AG04449 (cell line): ENCODE measurements at places on chromosomes 2 and 18.
A peak's percentile ranks its signal among the peaks of the same experiment; 100 is the strongest.

DNA sequence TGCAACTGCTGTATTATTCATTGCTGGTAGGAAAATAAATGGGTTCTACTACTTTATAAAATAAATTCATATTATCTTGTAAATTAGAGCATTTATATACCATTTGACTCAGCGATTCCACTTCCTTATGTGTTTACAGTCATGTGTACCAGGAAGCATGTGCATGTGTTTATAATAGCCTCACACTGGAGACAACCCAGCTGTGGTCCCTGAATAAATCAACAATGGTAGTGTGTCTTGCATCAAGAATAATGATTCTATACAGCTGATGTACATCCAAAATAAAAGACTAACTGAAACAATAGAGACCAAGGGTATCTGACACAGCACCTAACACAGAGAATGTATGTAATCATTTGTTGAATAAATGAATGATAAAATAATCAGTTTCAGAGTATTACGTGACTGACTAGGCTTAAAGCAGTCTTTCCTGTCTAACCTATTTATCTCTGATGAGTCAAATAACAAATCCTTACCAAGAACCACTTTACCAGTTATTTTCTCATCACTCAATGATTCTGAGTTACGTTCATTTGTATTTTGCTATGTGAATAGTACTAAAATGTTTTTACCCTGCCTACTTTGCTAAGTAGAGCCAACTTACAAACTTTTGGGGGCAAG, 216.8 kb downstream of the UBE2E3 start:
- DNase-seq: no peak

DNA sequence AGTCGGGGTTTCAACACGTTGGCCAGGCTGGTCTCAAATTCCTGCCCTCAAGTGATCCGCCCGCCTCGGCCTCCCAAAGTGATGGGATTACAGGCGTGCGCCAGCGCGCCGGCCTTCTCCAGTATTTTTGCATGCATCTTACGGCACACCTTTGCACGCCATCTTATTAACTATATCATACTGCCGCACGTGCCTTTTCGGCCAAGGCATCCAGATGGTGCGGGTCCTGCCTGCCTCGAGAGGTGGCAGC, 765 bp upstream of the ING5 start:
- DNase-seq: peak; percentile 9

GRCh38 chr2:235218486-235218907, 266.7 kb downstream of the SH3BP4 start:
- no peak for DNase-seq

DNA sequence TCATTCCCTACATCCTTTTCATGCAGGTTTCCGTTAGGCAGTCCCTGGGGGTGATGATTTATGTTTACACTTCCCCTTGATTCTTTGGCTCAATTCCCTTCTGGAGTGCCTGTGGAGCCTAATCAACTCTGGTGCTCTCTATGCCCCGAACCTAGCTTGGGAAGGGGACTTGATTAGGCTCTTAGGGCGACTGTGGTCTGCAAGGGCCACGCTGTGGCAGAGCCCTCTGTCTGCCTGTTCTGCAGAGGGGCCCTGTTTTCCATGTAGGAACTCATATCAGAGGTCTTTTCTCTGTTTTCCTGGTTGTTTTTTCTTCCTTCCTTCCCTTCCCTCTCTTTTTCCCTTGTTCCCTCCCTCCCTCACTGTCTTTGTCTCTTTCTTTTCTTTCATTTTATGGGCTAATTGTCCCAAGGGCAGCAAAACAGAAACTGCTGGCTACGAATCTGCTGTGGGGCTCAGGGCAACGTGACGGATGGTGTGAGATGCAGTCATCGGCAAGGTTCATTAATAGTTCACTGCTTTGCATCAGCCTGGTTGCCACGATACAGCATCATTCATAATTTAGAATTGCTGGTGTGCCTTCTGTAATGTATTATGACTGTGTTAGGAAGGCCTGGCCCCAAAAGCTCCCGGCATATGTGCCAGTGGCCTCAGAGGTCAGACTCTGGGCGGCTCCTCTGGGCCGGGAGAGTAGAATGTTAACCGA, 134.5 kb downstream of the NAPG start:
- no peak for DNase-seq

GRCh38 chr18:9058406-9058805, 44.1 kb upstream of the NDUFV2 start:
- no peak for DNase-seq

DNA sequence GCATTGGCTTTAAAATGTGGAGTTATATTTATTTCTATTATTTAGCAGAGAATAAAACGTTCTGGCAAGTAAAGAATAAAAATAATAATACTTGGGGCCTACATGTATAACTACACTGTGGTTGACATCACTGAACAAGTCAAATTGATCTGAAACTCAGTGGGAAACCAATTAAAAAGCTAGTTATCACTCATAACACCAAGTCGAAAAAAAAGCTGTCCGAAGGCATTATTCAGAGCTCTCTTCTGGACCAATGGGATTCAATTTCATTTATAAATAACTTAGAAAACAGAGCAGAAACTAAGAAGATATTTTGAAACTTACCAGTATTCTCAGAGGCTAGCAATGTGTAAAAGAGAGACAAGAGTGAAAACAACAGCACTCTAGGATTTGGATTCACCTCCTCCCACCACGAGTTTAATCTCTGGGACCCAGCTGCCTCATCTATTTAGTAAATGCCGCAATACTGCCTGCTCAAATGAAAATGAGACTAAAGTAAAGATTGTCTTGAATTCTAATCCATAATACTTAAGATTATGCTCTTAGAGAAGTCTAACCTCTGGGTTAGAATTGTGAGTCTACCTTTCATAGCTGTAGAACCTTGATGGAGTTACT, 128.4 kb downstream of the NBAS start:
- no peak for DNase-seq

DNA sequence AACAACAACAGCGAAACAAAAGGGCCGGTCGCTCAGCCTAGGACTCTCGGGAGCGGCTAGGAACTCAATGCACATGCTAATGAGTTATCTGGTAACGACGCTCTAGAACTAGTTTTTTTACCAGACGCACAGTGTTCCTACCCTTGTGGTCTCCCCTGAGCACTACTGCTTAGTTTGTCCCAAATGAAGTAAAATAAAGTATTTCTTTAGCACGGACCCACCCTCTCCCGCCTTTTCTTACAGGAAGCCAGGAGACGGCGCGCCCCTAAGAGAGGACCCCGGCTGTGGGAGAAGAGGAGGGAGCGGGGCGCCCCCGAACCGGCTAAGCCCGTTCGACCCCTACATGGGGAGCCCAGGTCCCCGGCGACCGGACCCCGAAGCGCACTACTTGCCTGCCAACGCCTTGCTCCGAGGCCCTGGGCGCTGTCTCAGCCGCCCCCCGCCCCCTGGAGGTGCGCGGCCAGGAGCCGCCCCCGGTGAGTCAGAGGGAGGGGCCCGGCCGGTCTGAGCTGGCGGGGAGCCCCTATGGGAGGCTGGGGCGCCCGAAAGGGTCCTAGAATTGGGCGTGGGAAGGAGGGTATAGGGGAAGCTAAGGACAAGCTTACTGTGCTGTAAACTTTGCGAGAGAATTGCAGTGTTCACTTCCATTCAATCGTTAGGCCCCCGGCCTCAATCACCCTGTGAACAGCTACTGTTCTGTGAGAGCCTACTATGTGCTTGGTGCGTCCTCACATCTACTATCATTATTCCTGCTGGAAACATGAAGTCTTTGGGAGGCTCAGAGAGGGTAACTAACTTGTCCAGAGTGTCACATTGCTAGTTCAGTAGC, 3.6 kb upstream of the CAPG start:
- no peak for DNase-seq

DNA sequence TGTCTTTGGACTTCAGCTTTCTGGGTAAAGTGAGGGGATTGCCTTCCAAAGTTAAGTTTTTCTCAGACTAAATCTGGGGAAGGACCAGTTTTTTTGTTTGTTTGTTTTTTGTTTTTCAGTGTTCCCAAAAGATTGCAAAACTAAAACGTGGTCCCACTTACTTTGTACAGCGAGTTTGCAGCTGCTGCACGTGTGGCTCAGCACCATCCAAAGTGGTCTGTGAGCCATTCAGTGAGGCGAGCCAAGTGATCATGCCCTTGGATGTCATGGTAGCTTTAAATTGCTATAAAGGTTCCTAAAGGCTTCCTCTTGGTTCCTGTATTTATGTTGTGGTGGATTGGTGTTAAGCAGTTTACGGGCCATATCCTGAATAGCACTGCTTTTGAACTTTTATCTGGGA, 23.0 kb downstream of the TET3 start:
- no peak for DNase-seq

GRCh38 chr2:113965644-113966043, 75.8 kb downstream of the ACTR3 start:
- no peak for DNase-seq

GRCh38 chr2:54669677-54670484, 53.6 kb upstream of the EML6 start:
- peak; percentile 49 for DNase-seq

DNA sequence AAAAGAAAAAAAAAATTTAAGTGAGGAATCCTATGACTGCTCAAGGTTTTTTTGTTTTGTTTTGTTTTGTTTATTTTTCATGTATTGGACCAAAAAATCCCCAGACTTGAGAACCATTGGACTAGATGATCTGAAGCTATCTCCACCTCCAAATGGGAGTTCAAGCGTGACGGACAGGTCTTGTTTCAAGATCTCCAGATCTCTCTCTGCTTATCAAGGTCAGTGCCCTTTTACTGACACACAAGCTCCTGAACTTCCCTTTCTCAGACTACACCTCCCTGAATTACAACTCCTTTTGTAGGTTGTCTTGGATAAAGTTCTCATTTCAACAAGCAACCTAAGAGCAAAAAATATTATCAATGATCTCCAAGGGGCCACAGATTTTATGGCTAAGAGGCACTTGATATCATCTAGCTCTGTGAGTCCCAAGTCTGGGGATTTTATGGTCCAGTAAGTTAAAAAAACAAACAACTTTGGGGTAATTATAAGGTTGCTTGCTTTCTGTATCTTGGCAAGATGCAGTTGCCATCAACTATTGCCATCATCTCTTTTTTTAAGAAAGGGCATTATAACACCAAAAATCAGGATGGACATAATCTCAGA, 396.0 kb upstream of the ATP5MC3 start:
- no peak for DNase-seq

DNA sequence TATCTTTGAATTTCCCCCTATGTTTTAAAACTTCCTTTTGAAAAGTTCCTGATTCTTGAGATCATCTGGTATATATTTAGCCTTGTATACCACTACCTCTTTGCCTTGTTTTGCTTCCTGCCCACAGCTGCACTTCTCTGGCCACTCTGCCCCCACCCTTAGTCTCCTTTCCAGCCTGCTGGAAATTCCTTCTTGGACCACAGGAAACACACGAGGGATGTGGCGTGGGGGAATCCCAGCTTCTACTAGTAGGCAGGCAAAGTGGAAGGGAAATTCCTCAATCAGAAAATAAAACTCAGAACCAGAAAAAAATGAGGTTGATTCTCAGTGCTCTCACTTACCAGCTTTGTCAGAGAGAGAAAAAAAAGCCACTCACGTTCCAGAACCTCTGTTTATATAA, 13.4 kb downstream of the IL18RAP start:
- no peak for DNase-seq

GRCh38 chr2:8406271-8406670, 275.6 kb upstream of the ID2 start:
- DNase-seq: no peak

GRCh38 chr2:239793836-239794235, 231.3 kb downstream of the NDUFA10 start:
- DNase-seq: no peak

GRCh38 chr2:177537636-177538035, 145.1 kb downstream of the AGPS start:
- no peak for DNase-seq

GRCh38 chr2:227351639-227352038, 26.6 kb downstream of the MFF start:
- DNase-seq: no peak

GRCh38 chr18:25334588-25334987, 17.4 kb downstream of the ZNF521 start:
- DNase-seq: no peak

- DNase-seq: no peak
Observed at GRCh38 chr2:191148791-191149190, 2.0 kb downstream of the STAT4 start.
